ENCODE measurements at places on chromosomes 12 and 14.
A peak's percentile ranks its signal among the peaks of the same experiment; 100 is the strongest.

- peak; percentile 18 for DNase-seq
Measured at GRCh38 chr12:51721282-51721940, 127.1 kb downstream of the FIGNL2 start.

- no peak for DNase-seq
Measured at GRCh38 chr14:98913967-98914650, 357.9 kb downstream of the BCL11B start.

DNA sequence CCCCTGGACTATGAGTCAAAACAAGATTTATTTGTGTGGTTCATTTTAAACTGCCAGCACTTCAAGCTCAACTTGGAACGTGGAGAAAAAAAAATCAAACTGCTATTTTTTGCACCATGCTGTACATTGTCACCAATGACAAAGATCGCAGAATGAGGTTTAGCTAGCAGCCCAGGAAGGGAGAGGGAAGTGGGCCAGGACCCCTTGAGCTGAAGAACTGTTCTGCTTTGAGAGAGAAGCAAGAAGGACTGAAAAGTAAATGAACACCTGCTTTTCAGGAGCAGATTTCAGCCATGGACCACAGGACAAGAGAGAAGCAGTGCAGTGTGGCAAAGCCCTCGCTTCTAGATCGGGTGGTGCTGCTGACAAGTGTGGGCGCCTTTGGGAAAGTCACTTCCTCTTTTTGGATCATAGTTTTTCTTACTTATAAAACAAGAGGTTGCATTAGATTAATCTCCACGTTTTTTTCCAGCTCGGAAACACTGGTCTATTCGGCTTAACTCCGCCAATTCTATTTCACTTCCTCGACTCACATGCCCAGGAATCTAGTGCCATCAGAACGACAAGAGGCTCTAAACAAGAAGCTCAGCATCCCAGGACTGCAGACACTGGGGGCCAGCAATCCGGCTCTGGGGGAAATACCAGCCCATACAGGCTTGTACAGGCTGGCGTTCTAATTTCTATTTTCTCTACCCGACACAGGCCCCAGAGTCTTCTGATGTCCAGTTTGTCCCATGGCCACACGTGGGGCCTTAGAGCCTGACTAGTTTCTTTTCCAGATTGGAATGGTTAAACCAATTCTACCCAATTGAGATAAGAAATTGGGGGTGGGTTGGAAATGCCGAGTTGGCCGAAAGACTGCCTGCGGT, 129.9 kb downstream of the CRACR2A start:
- DNase-seq, result peak; percentile 38

GRCh38 chr12:11657511-11657910, 8.0 kb downstream of the ETV6 start:
- no peak for DNase-seq

- no peak for DNase-seq
Measured at GRCh38 chr14:66315098-66315497, 171.1 kb upstream of the CCDC196 start.

DNA sequence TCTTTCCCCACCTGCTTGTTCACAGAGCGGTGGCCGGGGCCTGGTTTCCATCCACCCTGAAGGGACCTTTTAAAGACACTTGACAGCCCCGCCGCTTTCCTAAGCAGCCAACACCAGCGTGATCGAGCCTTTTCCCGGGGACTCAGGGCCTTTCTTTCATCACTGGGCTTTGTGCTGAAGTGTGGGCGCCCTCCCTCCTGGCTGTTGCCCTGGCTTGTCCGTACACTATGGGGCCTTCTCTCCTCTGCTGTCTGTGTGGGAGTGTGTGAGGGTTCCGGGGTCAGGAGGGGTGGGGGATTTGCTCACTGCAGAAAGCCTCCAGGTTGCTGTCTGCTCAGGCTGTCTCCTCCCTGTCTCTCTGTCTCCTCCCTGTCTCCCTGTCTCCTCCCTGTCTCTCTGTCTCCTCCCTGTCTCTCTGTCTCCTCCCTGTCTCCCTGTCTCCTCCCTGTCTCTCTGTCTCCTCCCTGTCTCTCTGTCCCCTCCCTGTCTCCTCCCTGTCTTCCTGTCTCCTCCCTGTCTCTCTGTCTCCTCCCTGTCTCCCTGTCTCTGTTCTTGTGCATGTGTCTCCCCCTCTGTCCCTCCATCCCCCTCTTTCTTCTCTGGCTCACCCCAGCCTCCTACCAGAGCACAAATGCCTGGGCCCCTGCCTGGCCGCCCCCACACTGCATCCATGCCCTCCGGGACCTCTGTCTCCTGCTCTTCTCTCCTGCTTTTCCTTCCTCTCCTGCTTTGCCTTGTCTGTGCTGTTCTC, 64.7 kb downstream of the CCDC92 start:
- DNase-seq, result no peak

GRCh38 chr12:73181244-73181643, 909.1 kb downstream of the TRHDE start:
- no peak for DNase-seq

DNA sequence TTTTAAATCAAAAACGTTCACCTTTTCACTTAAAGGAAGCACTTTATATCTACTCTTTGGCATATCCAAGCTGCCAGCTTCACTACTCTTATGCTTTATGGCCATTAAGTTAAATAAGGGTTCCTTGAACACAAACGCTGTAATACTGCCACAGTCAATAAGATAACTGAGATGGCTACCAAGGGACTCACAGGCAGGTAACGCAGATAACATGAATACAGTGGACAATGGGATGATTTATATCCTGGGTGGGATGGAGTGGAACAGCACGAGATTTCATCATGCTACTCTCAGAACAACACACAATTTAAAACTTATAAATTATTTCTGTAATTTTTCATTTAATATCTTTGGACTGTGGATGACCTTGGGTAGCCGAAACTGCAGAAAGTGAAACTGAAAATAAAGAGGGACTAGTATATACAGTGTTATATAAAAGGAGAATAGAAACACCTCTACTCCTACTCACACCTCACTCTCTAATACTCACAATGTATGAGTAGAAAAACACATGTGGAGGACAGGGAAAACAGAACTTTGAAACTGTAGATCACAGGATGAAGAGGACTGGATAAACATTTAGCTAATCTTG, 367.3 kb downstream of the C12orf50 start:
- DNase-seq, result no peak

- no peak for DNase-seq
Measured at GRCh38 chr14:67916430-67916829, 96.9 kb downstream of the RAD51B start.

DNA sequence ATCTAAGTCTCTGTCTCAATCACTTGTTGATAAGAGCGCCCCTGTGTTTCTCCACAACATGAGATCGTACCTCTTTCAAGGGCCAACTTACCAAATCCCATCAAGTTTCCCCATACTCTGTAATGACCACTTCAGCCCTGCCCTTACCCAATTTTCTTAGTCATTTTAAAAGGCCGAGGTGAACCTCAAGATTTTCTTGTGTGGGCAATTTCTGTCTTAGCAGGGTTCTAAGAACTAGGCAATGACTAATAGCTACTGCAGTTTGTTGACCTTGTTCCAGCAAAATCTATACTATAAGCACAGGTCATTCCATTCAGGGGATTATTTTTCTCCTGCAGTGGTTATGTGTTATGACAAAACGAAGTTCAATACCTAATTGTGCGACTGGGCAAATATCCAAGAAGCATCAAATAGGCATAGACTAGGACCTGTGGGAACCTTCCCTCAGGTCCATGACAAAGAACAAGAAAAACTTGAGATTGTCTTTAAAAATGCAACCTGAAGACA, 359.8 kb downstream of the PCNX1 start:
- DNase-seq, result peak; percentile 19

- DNase-seq, result no peak
Measured at GRCh38 chr12:7434670-7435069, 9.3 kb downstream of the CD163L1 start.

- DNase-seq, result no peak
Measured at GRCh38 chr12:2673966-2674810, 120.6 kb upstream of the FKBP4 start.

- no peak for DNase-seq
Measured at GRCh38 chr14:93245764-93246420, 38.8 kb downstream of the UBR7 start.

- peak; percentile 88 for DNase-seq
Measured at GRCh38 chr14:102928412-102929240, 6.2 kb downstream of the AMN start.

DNA sequence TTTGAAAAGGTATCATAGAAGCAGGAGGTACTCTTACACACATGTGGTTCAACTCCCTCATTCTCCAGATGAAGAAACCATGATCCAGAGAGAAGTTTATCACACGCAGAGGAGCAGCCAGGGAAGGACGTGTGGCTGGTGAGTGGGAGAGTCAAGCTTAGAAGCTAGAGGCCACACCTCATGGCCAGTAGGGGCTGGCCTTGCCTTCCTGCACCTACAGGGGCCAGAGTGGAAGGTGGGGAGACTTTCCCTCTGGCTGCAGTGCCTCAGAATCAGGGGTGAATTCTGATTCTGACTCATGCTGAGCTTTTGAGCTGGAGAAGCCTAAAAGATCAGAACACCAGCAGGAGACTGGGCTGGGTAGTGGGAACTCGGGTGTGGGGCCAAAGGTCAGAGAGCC, 1067.9 kb downstream of the BCL11B start:
- DNase-seq, result no peak

- DNase-seq, result no peak
Measured at GRCh38 chr14:97298736-97299135, 501.6 kb downstream of the VRK1 start.

- DNase-seq, result no peak
Measured at GRCh38 chr12:32083489-32083888, 23.2 kb upstream of the BICD1 start.

- DNase-seq, result no peak
Measured at GRCh38 chr14:64646103-64646502, 58.1 kb upstream of the PLEKHG3 start.

DNA sequence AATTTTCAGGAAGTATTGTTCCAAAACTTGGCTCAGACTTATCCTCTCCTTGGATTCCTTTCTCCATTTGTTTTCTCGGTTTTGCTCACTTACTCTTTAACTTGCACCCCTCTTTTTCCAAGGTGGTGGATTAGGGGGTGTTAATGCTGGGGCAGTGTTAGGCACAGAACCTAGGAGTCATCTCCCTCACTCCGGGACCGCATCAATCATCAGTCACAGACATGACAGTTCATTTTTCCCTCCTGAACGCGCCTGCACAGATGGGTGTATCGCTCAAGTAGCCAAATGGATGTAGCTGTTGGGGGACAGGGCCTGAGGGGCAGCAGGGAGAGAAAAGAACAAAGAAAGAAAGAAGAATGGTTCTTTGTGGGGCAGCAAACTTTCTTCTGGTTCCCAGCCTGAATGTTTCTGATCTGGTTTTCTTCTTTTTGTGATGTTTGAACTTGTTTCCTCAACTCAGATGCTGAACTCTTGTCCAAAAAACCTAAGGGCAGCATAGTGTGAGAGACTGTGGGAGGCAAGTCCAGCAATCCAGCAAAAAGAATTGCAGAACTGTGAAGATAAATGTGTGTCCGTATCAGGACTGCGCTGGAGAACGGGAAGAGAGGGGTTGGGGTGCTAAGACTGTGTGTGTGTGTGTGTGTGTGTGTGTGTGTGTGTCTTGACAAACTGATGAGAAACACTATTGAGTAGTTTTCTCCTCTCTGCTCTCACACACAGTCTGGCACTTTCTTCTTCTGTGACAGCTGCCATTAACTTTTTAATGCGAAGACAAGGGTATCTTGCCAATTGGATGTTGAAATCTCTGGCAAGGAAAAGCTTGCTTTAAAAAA, 131.1 kb downstream of the FBXL14 start:
- DNase-seq, result no peak

- DNase-seq, result peak; percentile 72
Measured at GRCh38 chr12:132904718-132905328, 17.4 kb upstream of the CHFR start.

DNA sequence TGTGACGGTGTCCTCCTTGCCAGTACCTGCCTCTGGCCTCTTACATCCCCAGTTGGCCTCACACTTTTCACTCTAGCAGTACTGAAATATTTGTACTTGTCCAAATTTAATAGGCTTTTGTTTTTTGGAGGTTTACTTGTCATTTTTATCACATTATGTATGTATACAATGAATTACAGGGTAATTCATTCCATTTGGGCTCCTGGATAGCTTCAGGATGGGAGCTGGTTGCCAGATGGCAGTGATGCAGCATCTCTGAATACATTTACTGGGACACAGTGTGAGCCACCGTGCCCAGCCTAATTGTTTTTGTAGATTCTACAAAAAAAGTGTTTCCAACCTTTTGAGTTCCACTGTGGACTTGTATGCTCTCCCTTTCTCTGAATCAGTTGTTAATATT, 13.4 kb downstream of the CCDC77 start:
- no peak for DNase-seq

GRCh38 chr14:78829274-78829673, 659.1 kb downstream of the NRXN3 start:
- DNase-seq, result no peak

- DNase-seq, result no peak
Measured at GRCh38 chr12:65594409-65594808, 229.9 kb upstream of the HMGA2 start.

GRCh38 chr12:75548879-75549278, 37.5 kb upstream of the KRR1 start:
- DNase-seq, result no peak

GRCh38 chr14:68135028-68135427, 315.4 kb downstream of the RAD51B start:
- DNase-seq, result no peak

DNA sequence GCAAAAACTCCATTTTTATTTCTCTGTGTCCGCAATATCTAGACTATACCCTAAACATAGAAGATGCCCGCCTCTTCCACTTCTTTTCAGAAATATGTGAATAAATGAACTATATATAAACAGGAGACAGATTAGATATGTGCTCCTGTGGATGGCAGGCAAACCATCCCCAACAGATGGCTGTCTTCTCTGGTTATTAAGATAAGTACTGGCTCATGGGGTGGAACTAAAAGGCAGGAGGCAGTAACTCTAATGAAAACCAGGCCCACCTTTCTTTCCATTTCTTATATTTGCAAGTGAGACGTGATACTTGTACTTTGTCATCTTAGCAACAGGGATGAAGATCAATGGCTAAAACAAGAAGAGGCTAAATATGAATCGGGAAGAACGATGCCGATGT, 20.2 kb downstream of the E2F7 start:
- DNase-seq, result no peak

DNA sequence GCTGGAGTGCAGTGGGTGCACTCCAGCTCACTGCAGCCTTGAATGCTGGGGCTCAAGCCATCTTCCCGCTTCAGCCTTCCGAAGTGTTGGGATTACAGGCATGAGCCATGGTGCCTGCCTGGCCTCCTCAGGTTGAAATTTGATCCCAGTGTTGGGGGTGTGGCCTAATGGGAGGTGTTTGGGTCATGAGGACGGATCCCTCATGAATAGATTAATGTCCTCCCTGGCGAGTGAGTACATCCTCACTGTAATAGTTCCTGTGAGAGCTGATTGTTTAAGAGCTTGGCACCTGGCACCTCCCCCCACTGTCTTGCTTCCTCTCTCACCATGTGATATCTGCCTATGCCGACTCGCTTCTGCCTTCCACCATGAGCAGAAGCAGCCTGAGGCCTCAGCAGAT, 84.7 kb downstream of the TSPAN9 start:
- no peak for DNase-seq

- DNase-seq, result no peak
Measured at GRCh38 chr12:114757684-114758325, 73.8 kb upstream of the TBX3 start.

Measured in GM10248 (cell line).